Stimulated activated CD4-positive, alpha-beta T cell treated with anti-CD3 and anti-CD28 coated beads, TNF-alpha, amount 100 ng/mL, for 1 hour (primary cell): ENCODE measurements at places on chromosomes 4 and X.

DNA sequence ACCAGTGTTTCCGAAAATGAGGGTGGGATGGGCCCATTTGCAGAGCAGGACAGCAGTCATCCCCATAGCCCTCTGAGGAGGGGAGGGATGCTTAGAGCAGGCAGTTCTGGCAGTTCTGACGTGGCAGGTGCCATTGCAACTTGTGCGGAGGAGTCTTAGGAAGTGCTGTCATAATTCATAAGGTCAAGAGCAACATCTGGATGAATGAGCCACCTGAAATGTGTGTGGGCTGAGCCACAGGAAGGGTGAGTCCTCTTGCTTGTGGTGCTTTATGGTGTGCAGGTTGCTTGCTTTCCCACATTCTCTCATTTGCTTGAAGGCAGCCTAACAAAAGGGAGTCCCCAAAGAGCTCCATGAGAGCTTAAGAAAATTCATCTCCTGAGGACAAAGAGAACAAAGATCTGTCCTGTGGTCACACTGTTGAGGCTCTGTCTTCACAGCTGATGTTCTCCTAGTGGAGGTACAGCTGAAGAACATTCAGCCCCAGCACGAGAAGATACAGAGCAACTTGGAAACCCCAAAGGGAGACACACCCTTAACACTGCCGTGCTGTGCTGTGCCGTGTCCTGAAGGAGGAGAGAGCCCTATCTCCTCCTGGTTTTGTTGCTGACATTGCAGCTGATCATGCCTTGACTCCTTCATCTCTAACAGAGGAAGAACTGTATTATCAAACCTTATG, 60.3 kb downstream of the DLG3 start:
- no peak for DNase-seq

- DNase-seq = peak; percentile 15
These were observed at the start of gene PRSS48 for GRCh38 chr4:151276787-151277562. PRSS48 (plus strand) TSS chr4:151277161; CDS start chr4:151277173, 12 bp downstream.

GRCh38 chr4:5322321-5322720, 271.0 kb downstream of the STK32B start:
- no peak for DNase-seq

DNA sequence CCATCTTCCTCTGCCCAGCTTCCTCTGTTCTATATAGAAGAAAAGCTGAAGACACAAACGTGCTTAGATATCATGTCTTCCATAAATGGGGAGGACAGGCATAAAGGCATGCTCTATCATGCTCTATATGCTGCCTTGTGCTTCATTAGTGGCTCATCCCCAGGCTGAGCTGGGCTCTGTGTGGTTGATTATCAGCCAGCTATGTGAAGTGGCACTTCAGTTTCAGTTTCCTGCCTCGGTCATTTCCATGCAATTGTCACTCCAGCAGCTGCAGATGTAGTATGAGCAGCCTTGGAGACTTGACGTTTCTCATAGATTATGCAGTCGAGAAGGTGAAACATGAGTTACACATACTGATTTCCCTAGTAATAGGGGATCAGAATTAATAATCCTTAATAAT, 106.2 kb downstream of the SYTL5 start:
- no peak for DNase-seq

DNA sequence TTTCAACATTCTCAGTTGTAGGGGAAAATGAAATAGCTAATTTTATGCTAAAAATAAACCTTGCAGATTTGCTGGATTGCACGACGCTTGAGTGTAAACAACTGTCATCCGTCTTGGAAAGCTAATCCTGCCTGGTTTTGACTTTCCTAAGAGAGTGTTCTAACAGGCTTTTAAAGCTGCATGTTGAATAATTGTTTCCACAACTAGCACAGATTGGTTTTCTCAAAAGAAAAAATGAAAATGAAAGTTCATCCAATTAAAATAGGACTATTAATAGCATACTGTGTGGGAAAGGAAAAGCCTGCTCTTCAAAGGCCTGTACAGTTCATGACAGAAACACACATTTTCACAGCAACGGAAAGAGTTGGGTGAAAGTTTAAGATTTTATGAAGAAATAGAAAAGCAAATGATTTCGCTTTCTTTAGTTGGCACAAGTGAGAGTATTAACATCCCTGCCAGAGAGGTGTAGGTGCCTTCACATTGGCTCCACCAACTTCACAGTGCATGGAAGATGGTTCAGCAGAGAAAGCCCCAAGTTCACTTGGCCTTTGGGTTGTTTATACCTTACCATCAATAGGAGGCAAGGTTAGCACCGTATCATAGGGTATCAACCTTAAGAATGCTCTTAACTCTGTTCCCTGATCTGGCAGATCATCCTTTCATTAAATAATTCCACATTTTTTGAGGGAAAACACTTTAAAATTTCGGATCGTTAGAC, 140.0 kb upstream of the GUCY1A1 start:
- no peak for DNase-seq

DNA sequence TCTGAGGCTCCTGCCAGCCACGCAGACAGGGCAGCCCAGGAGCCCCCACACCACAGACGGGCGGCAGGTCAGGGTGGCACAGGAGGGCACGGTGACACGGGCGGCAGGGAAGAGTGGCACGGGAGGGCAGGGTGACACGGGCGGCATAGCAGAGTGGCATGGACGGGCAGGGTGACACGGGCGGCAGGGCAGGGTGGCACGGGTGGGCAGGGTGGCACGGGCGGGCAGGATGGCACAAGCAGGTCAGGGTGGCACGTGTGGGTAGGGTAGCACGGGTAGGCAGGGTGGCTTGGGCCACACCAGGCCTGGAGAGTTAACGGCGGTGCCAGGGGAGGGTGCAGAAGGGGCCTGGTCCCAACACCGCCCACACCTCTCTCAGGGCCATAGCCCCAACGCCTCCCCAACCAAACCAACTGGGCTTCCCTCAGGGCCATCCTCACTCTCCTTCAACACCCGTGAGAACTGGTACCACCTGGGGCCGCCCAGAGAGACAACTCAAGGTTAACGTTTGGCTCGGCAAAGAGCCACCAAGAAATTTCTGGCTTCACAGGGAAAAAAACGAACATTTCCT, 3.4 kb downstream of the CTBP1 start:
- DNase-seq = no peak

DNA sequence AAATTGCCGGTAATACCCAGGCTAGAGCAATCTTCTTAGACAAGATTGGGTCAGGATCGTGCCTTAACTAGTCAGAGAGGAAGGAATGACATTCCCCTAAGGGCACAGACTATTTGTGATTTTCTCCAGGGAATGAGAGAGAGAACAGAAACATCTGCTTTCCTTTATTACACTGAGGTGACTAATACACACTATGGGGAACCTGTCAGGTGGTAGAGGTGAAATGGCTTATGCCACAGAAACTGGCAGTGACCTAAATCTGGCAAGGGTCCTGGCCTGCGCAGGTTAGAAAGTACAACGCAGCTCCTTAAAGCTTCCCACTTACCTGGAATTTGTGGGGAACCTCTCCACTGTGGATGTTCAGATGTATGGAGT, 16.6 kb upstream of the HPGD start:
- no peak for DNase-seq

DNA sequence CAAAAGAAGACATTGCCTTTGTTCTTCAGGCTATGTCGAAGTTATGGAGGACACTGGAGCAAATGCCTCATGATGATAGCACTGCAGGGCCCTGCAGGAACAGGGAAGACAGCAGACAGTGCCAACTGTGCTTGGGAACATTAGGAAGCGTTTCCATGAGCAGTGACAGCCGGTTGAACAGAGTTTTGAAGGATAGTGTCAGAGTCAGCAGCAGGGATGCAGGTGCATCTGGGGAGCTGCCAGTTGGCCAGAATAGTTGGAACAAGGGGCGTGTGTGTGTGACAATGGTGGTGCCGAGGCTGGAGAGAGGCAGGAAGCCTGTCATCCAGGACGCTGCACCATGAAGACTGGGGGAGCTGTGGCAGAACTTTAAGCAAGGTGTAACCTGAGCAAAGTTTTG, 88.6 kb downstream of the SHROOM3 start:
- no peak for DNase-seq

- DNase-seq = no peak
These were observed 87.4 kb downstream of the RNF150 start for GRCh38 chr4:141045848-141046247.

- no peak for DNase-seq
These were observed 96.3 kb upstream of the ADAMTS3 start for GRCh38 chr4:72665171-72665968.

GRCh38 chr4:174154215-174154854, 129.1 kb downstream of the FBXO8 start:
- DNase-seq = no peak

GRCh38 chr4:158847535-158847934, 78.7 kb downstream of the FNIP2 start:
- no peak for DNase-seq

- DNase-seq = no peak
These were observed 459.7 kb downstream of the IL15 start for GRCh38 chr4:142095886-142096605.

DNA sequence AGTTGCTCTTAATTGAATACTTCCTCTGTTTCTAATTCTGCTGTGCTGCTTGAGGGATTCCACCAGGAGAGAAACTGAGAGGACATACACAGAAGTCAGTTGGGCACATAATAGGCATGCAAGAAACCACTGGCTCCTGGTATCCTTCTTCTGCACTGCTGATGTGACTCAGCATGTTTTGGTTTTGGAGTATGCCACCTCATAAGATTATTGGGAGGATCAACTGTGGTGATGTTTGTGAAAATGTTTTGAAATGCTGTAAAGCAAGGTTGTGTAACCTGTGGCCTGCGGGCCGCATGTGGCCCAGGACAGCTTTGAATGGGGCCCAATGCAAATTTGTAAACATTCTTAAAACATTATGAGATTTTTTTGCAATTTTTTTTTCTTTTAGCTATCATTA, 119.6 kb downstream of the GATB start:
- DNase-seq = no peak

DNA sequence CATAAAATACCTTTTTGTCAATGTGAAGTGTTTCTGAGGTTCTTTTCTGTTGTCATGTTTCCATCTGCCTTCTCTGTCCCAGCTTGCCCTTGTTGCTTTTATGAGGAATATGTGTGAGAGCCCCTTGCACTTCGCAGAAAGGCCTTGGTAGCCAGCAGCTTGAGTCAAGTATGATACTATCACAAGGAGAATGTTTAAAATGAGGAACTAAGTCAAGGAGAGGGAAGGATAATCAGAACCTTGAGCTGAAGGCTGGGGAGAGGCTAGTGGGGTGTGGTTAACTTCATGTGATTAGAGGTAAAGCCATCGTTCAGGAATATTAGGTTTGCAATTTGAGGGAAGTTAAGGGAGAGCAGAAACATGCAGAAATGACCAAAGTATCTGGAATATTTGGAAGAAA, 12.7 kb downstream of the PGK1 start:
- no peak for DNase-seq

DNA sequence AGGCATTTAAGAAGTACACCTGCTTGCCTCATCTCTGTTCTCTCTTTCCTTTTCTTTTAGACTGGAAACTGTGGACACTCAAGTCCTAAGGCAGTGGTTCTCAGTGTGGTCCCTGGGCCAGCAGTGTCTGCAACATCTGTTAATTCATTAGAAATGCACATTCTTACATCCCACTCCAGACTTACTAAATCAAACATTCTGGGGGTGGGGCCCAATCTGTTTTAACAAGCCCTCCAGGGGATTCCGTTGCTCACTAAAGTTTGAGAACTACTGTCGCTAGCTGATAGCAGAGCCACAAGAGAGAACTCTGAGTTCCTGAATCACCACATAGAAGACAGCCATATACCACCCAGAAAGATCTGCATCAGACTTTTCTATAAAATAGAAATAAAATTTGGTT, 430.6 kb downstream of the BCOR start:
- no peak for DNase-seq

GRCh38 chrX:154711264-154711663, 39.6 kb downstream of the GAB3 start:
- no peak for DNase-seq

DNA sequence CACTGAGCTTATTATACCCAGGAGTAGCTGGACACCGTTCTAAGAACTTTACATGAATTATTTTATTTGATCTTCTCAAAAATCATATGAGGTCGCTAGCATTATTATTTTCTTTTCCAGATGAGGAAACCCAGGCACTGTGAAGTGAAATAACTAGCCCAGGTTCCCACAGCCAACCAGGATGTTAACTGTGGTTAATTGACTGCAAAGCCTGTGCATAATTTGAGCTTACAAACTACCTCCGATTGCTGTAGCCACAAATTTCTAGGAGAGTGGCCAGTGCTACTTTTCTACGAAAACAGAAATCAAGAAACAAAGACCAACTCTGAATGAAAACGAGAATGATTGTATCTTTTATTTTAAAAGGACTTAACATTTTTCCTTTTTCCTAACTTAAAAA, 27.2 kb downstream of the SPRY1 start:
- DNase-seq = no peak

DNA sequence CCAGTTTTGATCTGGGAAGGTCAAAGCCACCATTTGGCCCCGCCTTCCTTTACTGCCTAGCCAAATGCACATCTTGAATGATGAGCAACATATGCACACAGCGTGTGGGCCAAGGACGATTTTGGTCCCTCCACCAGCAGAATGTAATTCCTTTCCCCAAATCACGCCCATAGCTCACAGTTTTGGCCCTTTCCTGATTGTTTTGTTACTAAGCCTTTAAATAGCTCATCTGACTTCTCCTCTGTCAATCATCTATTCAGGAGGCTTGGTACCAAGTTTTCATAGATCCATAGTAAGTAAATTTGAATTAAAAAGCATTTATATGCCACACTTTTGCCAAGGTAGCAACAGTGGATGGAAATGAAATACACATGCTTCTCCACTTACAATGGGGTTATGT, 123.3 kb downstream of the NFKB1 start:
- DNase-seq = no peak

GRCh38 chr4:8095956-8096689, 62.5 kb downstream of the ABLIM2 start:
- DNase-seq = no peak

- DNase-seq = no peak
These were observed 7.0 kb downstream of the MXD4 start for GRCh38 chr4:2254665-2255500.

DNA sequence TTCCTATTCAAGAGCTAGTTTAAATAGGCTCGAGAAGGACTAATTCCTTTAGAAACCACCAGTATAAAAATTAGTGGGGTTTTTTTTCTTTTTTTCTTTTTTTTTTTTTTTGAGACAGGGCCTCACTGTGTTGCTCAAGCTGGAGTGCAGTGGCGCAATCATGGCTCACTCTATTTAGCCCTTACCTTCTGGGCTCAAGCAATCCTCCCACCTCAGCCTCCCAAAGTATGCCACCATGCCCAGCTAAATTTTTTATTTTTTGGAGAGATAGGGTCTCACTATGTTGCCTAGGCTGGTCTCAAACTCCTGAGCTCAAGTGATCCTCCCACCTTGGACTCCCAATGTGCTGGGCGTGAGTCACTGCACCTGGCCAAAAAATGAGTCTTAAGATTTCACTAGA, 52.8 kb downstream of the APOO start:
- DNase-seq = no peak
